ENCODE measurements at places on chromosomes 12 and 14.
A peak's percentile ranks its signal among the peaks of the same experiment; 100 is the strongest.

DNA sequence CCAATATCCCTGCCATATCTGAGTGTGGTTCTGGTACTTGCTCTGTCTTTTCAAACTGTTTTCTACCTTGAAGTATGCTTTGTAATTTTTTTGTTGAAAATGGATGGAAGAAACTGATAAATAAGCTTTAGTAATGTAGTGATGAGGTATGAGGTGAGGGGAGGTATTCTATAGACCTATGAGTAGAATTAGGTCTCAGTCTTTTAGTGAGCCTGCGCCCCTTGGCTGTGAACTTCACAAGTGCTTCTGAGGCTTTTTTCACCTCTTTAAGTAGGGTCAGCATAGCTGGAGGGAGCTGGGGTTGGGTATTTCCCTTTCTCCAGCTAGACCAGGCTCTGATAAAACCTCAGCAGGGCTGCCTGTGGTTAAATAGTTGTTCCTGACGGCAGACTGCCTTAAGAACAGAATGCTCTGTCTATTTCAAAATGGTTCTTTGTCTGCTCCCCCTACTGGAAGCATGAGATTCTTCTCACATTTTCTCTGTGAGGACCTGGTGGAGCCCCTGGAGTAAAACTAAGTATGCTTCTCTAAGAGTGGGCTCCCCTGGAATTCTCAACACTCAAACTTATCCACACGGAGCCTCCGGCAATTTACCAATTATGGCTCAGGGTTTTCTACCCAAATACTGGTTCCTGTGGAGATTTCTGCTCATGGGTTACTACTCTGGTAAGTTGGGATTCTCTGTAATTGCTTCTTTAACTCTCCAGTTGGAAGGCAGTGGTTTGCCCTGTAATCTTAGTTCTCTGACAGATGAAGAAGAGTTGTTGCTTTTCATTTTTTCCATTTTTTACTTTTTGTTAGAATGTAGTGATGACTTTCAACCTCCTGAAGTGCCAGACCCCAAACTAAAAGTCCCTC, 13.1 kb downstream of the KRT5 start:
- DNase-seq: peak; percentile 10

DNA sequence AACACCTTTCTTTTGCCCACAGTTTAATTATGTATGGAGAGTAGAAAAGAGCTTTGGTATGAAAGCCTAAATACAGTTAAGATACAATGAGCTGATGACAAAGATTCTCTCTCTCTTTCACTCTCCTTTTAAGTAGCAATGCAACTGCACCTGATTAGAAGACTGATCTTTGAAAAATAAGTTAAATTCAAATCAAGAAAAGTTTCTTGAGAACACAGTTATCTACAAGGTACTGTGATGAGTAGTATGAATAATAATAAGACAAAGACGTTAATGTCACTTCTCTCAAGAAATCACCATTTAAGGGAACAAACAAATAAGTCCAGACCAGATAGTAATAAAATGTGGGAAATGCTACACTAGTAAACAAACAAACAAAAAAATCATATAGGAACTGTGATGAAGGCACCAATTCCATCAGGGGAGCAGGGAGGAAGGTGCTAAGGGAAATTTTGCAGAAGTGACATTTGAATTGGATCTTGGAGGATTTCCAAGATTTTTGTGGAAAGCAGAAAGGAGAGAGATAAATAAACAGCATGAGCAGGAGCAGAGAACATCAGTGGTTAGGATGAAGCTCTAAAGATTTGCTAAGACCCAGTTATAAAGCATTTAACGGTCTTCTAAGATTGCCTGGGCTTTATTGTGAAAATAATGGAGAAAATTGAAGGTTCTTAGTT, 65.2 kb upstream of the STK38L start:
- DNase-seq: no peak

GRCh38 chr12:62279058-62279457, 18.9 kb downstream of the USP15 start:
- DNase-seq: no peak

- no peak for DNase-seq
Measured at GRCh38 chr14:90602088-90602687, 205.4 kb downstream of the CALM1 start.

- DNase-seq: no peak
Measured at GRCh38 chr12:105433804-105434203, 103.3 kb downstream of the C12orf75 start.

GRCh38 chr12:11486623-11487444, 91.5 kb upstream of the PRB2 start:
- peak; percentile 64 for DNase-seq

- peak; percentile 49 for DNase-seq
Measured at GRCh38 chr12:27635349-27635972, 60.8 kb upstream of the REP15 start.

DNA sequence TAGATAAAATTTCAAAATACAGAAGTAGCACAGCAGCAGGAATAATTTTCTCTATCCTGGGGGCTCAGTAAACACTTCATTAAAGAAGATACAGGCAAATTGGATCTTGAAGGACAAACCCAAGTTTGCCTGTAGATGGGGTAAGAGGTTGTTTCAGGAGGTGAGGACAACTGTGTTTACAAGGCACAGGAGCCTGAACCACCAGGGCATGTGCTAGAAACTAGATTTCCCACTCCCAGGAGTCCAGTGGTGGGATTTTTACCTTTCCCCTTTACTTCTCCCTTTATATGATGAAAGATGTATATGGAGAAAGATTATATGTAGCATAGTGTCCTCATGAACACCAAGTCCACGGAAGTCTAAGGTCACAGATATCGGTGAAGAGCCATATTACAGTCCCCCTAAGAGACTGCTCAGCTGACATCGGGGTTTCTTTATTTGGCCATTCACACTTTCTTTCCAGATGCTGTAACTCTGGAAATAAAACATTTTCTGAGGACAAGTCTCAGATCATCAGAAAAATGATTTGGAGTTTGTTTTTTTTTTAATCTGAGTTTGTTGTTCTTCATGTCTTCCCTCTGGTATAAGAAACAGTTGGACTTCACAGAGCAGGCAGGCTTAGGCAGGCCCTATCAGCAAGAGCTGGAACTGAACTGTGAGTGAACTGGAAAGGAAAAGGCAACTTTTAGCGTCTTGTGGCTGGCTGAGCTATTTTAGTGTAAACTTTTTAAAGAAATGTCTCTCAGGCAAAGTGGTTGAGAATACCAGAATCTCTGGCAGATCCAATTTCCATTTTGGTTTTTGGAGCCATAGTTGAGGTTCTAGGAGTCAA, 8.0 kb upstream of the EVL start:
- no peak for DNase-seq

- DNase-seq: no peak
Measured at GRCh38 chr12:20120403-20120725, 248.0 kb upstream of the PDE3A start.

GRCh38 chr12:56338308-56339157, at the start of gene IL23A:
IL23A (plus strand) TSS chr12:56338884; CDS start chr12:56339045, 161 bp downstream.
- DNase-seq: no peak

GRCh38 chr12:4031703-4032291, 158.6 kb upstream of the PARP11 start:
- no peak for DNase-seq

DNA sequence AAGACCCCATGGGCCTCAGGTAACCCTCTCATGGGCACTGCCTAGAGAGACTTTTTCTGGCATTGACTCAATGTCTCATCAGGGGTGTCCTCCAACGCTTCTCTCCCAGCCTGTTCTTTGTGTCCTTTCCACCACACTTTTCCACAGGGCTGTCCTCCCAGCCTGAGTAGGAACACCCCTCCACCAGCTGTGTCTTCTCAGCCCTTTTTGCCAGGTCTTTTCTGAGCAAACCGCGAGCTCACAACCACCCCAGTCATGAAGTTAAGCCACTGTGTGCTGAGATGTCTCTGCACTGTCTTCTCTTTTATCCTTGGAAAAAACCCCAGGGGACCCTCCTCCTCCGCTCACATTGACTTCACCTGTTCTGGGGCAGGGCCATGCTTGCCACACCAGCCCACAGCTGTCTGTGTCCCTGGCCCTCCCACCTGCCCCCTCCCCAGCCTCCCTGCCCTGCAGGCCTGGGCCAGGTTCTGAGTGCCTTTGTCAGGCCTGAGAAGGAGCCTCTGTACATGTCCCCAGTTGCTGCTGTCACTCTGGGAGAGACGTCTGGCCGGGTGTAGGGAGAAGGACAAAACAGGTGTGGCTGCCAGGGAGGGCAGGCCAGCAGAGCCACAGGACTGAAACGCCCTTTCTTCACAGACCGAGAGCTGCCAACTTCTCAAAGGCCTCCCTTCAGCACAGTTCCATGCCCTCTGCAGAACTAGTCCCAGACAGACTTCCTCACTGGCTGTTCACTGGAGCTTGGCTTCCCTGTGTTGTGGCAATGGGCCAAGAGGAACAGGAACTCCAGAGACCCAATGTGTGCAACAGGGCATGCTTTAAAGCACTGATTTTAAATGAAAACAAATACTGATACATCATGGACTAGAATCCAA, 50.5 kb upstream of the PNMA1 start:
- no peak for DNase-seq

- DNase-seq: no peak
Measured at GRCh38 chr14:30211326-30211725, 283.7 kb upstream of the PRKD1 start.

DNA sequence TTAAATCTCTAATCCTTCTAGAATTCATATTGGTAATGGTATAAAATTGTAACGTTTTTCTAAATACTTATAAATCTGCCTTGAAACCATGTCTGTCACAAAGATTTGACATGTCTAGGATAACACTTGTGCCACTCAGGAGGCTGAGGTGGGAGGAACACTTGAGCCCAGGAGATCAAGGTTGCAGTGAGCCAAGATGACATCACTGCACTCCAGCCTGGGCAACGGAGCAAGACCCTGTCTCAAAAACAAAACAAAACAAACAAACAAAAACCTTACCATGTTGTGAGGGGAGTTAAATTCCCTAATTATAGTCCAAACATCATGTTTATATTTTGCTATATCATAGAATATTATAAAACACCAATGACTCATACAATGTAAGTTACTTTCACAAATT, 317.5 kb upstream of the SOX5 start:
- no peak for DNase-seq
